Neural crest cell (in vitro differentiated cells): ENCODE measurements at places on chromosomes 2 and 18.

GRCh38 chr2:69911985-69912563 lies 2.8 kb upstream of the MXD1 start:
- DNase-seq = no peak

DNA sequence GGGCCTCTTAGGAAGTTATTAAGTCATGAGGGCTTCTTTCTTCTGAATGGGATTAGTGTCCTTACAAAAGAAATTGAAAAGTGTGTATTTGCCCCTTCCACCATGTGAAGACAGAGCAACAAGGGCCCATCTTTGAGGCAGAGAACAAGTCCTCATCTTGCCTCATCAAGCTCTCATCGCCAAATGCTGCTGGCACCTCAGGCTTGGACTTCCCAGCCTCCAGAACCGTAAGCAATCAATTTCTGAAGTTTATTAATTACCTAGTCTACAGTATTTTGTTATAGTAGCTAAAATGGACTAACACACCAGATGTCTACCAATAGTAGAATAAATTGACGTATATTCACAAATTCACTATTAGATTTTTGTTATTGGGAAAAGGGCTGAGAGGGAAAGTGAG lies 74.6 kb downstream of the CCDC148 start:
- DNase-seq = no peak

DNA sequence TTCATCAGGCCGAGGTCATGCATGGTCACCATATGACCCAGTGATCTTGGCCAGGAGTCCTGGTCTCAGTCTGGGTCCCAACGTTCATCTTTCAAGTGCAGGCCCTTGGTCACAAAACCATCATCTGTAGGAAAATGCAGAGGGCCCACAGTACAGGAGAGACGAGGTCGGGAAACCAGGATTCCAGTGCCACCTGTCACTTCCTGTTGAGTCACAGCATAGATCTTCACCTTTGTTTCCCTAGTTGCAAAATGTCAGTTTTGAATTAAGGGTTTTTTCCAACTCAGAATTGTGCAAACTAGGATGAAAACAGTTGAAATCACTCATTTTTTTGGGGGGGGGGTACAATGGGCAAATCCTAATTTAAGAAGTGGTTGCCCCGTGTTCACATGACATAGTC lies 162.2 kb downstream of the INSIG2 start:
- DNase-seq = no peak

DNA sequence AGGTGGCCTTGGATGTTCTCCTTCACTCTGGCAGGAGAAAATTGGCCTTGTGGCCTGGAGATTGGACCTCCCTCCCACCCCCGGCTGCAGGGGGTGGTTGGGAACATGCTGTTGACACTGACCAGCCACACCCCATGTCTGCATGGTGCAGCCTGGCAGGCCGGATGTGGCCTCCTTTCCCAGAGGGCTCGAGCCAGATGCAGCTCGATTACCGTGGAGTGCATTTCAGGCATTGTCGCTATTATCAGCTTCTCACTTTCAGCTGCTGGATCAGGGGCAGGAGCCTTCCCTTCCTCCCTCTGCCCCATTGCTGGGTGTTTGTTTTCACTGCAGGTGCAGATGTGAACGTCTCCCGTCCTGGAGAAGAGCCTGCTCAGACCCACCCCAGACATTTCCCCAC lies 211.0 kb upstream of the SIX2 start:
- no peak for DNase-seq

DNA sequence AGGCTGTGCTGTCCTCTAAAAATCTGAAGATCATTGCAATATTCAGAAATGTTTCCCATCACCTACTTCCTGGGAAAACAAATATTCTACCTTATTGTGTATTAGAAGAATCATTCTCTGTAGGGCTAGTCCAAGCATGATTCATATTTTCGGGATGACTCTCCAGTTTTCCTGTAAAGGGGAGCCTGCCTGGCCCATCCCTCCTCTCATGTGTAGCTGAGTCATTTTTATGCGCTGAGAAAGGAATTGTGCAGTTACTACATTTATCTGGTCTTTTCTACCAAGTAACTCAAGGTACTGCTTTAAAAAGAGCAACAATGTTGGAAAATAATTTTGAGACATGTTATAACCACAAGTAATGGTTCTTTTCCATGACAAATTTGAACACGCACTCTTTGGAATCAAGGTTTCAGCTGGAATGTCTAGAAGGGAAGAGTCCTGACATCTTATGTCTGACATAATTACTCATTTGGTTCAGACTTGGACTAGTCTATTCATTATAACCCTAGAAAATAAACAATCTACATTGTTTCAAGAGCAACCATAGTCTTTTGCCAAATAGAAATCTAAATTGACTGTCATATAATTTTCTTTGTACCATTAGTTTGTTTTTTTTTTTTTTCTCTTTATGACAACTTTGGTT lies 6.6 kb downstream of the DSG3 start:
- DNase-seq = no peak

- DNase-seq = no peak
Measured at GRCh38 chr18:25019931-25020330, 332.0 kb downstream of the ZNF521 start.

DNA sequence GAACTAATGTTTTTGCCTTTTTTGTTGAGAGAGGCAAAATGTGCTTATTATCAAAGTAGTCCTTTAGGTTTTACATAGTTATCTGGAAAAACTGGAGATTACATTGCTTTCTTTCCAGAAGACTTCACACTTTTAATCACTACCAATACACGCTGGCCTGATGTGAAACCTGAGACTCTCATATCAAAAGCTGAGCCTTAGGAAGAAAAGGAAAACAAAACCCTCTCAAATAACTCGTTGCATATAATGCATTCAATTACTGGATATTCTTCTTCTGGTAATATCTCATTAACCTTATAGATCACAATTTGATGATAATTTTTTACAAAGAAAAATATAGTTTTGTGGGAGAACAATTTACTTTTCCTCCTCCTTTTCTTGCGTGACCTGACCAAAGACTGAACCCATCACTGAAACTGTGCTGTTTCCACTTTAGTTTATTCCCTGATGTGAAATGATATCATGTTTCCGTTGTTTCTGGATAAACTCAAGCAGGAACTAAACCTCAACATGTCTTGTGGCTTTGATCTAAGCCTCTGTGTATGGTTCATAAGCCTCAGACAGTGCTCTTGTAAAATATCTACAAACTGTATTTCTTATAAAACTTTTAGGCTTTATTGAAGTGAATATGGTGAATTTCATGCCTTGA lies 332.4 kb downstream of the GULP1 start:
- DNase-seq = no peak

DNA sequence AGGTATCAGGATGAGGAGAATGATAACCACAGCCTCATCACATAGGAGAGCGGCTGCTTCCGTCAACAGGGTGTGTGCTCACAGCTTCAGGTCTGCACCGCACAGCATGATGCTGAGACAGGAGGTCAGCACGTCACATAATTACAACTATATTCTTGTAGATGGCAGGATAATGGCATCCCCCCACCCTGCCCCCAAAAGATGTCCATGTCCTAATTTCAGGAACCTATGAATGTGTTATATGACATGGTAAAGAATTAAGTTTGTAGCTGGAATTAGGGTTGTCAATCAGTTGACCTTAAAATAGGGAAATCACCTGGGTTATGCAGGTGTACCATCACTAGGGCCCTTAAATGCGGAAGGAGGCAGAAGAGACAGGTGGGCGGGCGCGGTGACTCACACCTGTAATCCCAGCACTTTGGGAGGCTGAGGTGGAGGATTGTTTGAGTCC lies 73.9 kb downstream of the ARL4C start:
- no peak for DNase-seq

- no peak for DNase-seq
Measured at GRCh38 chr2:75458201-75458600, 102.5 kb downstream of the EVA1A start.

- no peak for DNase-seq
Measured at GRCh38 chr2:128446049-128446873, 127.6 kb upstream of the HS6ST1 start.

DNA sequence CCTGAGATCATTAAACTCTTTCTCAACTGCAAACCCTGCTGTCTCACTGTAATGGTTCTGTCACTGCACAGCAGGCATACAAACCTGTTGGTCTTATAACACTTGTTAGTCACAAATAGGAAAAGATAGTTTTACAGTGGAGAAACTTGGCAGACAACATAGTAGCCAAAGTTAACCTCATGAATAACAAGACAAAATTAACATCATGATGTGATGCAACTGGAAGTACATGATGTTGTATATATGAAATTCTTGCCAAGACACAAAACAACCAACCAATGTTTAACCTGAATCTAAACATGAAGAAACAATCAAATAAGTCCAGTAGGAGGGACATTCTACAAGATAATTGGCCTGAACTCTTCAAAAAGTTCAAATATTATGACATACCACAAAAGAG lies 189.3 kb downstream of the RNF152 start:
- DNase-seq = no peak

GRCh38 chr2:68738906-68739594 lies 4.4 kb downstream of the ARHGAP25 start:
- no peak for DNase-seq

GRCh38 chr2:127108090-127108523 lies 1.2 kb upstream of the BIN1 start:
- no peak for DNase-seq

GRCh38 chr18:63314062-63314790 lies 5.3 kb downstream of the BCL2 start:
- no peak for DNase-seq

GRCh38 chr2:65064728-65065552 lies 8.7 kb downstream of the CEP68 start:
- DNase-seq = no peak

DNA sequence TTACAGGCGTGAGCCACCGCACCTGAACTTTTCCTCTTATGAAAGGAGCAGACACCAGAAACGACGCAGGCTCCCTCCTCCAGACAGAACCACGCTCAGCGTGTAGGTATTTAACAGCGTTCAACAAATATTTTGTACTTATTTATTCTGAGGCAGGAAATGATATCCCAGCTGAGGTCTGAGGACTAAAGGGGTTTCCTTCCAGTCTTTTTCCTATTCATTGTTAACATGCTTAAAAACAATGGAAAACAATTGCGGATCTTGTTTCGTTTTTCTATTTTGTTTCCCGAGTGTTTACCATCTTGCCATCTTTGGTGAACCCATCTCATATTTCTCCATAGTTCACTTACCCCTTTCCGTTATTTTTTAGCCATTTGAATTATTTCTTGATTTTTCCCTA lies 43.7 kb upstream of the FOSL2 start:
- DNase-seq = no peak

- no peak for DNase-seq
Measured at GRCh38 chr2:42286268-42286946, 74.6 kb downstream of the COX7A2L start.

DNA sequence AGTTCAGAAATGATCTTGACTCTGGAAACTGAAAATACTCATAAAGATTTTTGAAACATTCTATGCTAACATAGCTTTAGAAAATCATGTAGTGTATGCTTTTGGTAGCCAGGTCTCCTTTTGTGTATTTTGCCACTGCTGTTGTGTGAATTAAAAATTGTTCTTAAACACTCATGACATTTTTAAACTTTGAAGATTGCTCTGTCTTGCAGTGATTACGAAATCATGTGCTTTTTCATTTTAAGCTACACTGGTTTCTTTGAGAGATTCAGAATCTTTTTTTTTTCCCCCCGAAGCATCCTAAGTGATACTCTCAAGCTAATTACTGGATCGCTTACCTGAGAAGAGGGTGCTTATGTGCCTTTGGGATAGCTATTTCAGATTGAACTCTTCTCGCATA lies 60.0 kb downstream of the ANKRD12 start:
- no peak for DNase-seq

GRCh38 chr2:102726128-102727087 lies 35.4 kb upstream of the TMEM182 start:
- DNase-seq = no peak

GRCh38 chr2:155298001-155298400 lies 599.5 kb downstream of the KCNJ3 start:
- no peak for DNase-seq

DNA sequence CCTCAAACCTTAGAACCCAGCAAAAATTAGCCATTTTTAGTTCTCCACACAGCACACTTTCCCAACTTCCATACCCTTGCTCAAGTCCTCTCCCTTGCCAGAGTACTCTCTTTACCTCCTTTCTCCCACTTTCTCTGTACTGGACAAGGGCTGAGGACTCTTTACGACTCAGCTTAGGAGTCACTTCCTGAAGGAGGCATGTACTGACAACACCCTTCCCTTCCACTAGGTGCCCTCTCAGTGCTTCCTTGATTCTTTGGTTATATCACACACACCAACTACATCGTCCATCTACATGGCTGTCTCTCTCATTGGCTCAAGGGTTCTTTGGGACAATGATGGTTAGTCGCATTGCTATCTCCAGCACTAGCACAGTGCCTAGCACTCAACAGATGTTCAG lies 5.2 kb upstream of the C18orf63 start:
- DNase-seq = no peak

GRCh38 chr18:29078273-29078672 lies 901.3 kb upstream of the CDH2 start:
- no peak for DNase-seq

DNA sequence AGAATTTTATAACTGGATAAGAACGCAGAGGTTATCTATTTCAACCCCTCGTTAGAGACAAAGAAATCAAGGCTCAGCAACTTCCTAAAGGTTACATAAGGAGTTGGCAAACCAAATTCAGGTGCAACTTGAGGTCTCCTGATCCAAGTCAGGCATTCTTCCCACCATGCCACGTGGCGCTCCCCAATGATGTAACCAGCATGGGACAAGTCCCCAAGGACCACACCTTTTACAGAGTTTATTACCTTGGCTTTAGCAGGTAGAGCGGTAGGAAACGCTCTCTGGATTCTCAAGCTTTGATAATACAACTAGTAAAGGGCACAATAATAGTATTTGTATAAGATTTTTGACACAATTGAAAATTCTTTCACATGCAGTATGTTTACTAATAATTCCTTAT lies 26.7 kb upstream of the MBOAT2 start:
- DNase-seq = no peak

DNA sequence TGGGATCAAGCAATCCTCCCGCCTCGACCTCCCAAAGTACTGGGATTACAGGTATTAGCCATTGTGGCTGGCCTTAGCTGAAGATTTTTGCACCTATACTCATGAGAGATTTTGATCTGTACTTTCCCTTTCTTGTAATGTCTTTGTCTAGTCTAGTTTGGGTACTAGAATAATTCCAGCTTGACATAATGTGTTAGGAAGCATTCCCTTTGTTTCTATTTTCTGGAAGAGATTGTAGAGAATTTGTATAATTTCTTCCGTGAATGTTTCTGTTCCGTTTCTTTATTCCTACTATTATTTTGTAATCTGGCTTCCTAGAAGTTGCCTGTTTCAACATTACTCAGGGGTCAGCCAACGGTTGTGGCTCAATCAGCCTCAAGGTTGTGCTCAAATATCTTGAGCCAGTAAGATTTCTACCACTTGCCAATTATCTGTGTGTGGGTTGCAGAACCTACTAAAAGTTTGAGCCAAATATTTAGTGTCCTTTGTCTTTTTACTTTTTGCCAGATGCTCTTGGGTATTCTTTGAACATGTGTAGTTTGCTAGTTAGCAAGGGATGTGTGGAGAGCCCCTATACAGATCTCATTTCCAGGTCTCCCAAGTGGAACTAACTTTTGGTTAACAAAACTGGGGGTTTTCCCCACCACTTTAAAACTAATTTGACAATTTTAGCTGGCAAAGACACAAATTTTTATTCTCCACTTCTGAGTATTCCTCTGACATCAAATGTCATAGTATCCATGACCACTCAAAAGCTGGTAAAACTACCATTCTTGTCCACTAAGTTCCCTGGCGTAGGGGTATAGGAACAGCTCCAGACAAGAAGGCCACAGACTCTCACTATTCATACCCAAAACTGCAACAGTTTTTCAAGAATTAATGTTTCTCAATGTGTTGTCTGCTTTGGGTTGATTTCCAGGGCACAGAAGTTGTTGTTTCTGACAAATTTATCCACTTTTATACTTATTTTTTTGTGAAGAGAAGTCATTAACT lies 42.8 kb upstream of the BAZ2B start:
- no peak for DNase-seq

GRCh38 chr2:103880081-103880834 lies 973.7 kb upstream of the POU3F3 start:
- no peak for DNase-seq
